Right ventricle myocardium inferior (tissue), 1 donor: ENCODE measurements at places on chromosomes 5 and 9.

- DNase-seq: peak; percentile 90
Observed at GRCh38 chr9:136488247-136489214, 5.7 kb upstream of the SEC16A start.

- peak; percentile 68 for DNase-seq
Observed at GRCh38 chr9:93126825-93127368, 7.2 kb downstream of the NINJ1 start.

DNA sequence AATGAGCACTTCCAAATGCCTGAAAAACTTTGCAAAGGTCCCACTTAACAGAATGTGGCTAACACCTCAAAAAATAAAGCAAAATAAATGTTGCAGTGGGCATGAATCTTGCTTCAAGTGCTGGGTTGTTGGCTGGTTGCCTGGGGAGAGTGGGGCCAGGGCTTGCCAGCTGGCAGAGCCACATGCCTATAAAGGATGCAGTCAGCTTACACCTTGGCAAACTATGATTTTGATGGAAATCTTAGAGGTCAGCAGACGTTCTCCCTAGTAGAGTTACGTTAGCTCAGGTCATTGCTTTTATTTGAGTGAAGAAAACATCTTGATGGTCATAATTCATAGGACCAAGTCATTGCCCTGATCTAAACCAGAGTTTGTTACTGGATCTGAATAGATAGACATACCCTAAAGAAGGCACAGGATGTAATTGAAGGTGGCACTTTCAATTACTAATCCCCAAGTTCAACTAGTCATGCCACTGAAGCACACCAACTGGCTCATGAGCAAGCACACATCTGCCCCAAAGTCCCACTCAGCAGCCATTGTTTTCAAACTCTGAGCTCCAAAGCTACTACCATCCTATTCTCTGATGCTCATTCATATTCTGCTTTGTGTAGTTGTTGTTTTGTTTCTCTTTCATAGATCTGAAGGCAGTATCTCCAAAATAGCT, 51.2 kb upstream of the ZSWIM6 start:
- DNase-seq: no peak

GRCh38 chr9:76651119-76651705, 113.0 kb upstream of the PCA3 start:
- DNase-seq: no peak

- DNase-seq: no peak
Observed at GRCh38 chr5:83964271-83964670, 243.6 kb upstream of the HAPLN1 start.

- no peak for DNase-seq
Observed at GRCh38 chr5:17167171-17167891, 50.1 kb upstream of the BASP1 start.

GRCh38 chr9:116608064-116608463, 79.0 kb upstream of the TRIM32 start:
- no peak for DNase-seq

DNA sequence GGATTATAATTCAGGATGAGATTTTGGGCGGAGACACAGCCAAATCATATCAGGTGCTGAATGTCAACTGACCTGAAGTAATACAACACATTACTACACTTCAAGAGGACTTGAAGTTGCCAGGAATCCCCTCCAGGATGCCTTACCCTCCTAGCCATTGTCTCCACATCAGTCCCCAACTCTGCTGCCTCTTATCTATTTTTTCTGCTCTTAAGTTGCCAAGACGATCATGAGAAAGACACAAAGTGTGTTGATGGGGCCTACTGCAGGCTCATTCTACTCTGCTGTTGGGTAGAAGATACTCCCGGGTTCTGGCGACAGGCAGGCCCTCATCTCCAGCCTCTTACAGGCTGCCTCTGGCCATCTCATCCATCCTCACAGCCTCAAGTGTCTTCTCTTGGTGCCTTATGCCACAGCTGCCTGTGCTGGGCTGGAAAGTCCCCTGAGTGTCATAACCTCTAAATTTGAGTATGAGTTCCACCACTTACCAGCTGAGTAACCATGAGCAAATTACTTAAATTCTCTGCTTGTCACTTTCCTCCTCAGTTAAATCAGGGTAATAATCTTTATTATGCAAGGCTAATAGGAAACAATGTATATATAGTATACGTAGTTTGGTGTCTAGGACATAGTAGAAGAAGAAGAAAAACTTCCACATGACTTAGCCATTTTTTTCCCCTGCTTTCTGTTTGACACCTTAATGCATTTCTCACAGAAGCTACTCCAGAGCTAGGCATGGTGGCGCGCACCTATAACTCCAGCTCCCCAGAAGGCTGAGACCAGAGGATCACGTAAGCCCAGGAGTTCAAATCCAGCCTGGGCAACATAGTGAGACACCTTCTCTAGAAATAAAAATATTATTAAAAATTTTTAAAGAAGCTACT, 73.0 kb upstream of the SNX2 start:
- no peak for DNase-seq

- no peak for DNase-seq
Observed at GRCh38 chr5:54804086-54804485, 181.3 kb downstream of the ESM1 start.

DNA sequence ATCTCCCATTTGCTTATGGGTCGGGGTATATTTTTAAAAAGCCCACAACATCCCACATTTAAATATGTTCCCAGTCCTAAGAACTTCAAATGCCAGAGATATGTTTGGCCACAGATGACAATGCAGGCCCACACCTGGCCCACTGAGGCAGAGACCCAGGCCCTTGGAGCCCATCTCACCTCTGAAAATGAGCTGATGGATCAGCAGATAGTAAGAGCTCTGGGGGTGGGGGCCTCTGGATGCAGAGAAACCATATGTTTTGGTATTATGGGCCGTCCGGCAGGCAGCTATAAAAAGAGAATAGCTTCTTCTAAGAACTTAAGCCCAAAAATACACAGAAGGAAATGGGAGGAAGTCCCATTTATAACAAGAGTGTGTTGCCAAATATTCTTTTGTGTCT, 256.0 kb downstream of the GRIA1 start:
- no peak for DNase-seq

- no peak for DNase-seq
Observed at GRCh38 chr5:34447424-34447823, 208.7 kb upstream of the RAI14 start.

DNA sequence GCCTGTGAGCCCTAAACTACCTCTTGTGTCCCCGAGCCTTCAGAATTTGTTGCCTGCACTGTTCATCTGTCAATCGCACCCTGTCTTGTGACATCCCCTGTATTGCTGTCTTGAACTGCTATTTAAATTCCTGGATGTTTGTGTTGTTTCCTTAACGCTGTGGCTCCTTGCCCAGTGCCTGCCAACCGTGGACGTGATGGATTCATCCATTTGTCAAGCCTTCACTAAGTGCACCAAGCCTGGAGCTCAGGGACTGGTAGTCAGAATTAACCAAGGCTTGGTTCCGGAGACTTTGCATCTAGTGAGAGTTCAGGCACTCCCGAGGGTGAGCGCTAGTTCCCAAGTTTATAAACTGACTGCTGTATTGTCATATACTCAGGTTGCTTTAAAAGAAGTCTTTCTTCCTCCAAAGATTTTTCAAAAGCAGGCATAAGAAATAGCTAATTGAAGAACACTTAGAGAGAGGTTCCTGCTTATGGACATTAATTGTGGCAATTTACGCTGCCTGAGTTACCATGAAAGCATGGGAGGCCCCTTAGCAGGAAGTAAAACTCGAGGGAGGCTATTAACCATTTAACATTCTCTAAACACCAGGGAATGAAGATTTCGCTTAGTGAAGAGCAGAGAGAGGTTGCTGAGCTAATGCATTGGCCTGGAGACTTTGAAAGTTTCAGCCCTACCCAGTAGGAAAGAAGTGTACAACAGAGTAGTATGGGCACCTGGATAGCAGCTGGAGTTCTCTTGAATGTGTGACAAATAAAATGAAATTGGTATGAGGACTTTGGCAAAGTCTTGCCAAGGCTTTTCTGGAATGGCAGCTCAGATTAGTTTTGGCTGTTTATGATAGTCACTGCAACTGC, 29.0 kb downstream of the RGS3 start:
- DNase-seq: no peak

GRCh38 chr9:97564291-97565175, 63.1 kb downstream of the TMOD1 start:
- DNase-seq: no peak

- no peak for DNase-seq
Observed at GRCh38 chr9:101333926-101334702, 50.7 kb downstream of the BAAT start.

DNA sequence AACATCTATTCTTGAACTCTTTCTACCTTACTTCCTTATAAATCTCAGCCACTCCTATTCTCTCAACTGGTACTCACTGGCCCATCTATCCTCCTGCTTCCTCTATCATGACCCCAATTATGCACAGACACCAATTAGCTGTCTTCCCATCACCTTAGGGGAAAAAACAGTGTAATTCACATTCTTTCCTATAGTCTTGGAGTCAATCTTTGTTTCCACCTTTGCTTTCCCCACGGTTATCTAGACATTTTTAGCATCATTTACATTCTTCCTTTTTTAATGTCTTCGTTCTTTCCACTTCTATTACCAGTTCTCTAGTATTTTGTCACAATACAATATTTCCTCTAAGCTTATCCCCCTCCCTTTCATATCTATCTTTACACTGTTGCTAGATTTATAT, 449.4 kb downstream of the TMEM38B start:
- no peak for DNase-seq

DNA sequence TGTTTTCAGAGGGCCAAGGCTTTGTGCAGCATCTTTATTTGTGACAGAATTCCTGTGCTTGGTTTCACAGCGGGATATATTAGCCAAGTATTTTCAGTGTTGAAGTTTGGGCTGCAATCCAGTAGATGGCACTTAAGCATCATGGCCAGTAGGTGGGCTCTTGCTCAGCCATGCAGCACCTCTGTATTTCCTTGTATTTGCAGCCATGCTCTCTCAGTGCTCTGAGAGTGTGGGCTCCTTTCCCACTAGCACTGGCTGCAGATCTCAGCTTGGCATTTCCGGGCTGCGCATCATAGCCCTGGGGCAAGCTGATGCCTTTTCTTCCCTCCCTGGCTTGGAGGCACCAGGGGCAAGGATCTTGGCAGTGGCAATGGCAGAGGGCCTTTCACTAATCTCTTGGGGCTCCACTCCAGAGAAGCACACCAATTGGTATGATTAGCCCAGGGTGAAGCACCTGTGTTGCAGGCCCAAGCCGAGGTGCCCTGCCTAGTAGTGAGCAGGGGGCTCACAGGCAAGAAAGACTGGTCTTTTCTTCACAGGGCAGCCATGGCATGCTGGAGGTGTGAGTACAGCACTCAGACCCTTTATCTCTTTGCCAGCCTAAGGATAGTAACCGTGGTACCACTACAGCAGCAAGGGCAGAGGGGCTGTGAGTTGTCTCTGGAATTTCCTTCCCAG, 48.3 kb downstream of the SLCO6A1 start:
- no peak for DNase-seq

DNA sequence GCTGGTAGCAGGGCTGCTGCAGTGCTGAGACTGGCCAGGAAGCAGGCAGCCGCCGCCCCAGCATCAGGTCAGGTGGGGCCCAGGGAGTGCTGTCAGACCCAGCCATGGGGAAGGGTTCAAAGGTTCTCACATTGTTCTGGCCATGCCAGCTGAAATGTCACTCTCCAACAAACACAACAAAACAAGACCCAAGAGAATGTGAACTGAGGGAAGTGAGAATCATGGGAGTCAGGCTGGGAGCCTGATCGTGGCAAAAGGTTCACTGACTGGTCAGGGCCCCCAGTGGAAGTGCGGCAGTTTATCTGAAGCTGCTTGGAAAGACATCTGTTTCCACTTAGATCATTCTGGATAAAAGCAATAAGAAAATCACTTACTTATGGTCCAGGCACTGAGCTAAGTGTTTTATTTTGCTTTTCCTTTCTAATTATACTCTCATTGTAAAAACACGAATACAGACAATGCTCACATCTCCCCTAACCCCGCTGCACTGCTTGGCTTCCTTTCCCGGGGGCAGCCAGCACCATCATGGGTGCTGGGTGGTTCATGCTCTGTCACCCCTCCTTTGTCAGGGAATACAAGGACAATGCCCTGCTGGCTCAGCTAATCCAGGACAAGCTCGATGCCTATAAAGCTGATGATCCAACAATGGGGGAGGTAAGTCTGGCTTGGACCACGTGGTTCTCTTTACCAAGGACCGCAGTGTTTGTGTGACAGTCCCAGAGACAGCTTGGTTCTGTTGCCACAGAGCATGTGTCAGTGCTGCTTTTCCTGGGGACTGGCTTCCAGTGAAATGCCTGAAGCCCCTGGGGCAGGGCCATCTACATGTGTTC, 41.9 kb upstream of the CFAP157 start:
- no peak for DNase-seq

DNA sequence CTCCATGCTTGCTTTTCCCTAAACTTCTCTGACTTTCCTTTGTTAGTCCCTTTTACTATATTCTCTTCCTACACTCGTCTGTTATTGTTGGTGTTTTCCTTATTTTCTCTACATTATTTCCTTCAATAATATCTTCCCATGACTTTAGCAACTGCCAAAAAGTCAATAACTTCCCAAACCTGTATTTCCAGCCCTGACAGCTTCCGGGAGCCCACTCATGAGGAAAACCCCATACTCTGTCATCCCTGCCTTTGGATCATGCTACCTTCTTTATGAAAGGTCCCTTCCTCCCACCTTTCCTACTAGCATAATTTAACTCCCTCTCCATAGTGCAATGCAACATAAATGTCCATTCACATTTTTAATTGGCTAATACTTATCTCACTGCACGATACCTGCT, 144.0 kb upstream of the CDH6 start:
- no peak for DNase-seq

GRCh38 chr9:76704593-76705204, 59.5 kb upstream of the PCA3 start:
- DNase-seq: no peak

GRCh38 chr5:67983251-67984110, 232.1 kb upstream of the PIK3R1 start:
- no peak for DNase-seq

GRCh38 chr5:10352430-10353240, 860 bp upstream of the MARCHF6 start:
- DNase-seq: no peak

GRCh38 chr5:149878371-149878770, 66.2 kb downstream of the PDE6A start:
- DNase-seq: no peak

DNA sequence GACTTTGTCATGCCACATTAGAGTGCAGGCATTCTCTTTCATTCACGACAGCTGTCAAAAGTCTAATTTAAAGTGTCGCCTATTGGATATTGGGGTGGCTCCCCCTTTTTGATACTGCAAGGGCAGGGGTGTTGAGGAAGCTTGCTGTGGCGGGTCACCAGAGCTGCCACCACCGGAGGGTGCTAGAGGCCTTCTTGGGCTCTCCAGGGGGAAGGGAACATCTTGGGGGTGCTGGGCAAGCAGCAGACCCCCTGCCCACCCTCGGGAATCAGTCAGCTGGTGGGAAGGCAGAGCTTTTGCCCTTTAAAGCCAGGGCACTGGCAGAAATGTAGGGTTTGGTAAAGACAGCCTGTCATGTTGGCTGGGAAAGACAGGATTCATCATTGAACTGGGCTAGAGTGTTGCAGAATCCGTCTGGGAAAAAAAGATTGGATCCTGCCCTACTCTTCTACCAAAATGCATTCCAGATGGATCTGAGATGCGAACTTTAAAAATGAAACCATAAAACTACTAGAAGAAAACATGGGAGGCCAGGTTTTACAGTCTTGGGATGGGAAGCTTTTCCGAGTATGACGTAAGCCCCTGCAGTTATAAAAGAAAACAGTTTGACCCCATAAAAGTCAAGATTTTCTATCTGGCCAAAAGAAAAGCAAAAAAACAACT, 22.3 kb downstream of the COL5A1 start:
- DNase-seq: no peak
